ENCODE measurements at places on chromosomes 5 and 9.
A peak's percentile ranks its signal among the peaks of the same experiment; 100 is the strongest.

DNA sequence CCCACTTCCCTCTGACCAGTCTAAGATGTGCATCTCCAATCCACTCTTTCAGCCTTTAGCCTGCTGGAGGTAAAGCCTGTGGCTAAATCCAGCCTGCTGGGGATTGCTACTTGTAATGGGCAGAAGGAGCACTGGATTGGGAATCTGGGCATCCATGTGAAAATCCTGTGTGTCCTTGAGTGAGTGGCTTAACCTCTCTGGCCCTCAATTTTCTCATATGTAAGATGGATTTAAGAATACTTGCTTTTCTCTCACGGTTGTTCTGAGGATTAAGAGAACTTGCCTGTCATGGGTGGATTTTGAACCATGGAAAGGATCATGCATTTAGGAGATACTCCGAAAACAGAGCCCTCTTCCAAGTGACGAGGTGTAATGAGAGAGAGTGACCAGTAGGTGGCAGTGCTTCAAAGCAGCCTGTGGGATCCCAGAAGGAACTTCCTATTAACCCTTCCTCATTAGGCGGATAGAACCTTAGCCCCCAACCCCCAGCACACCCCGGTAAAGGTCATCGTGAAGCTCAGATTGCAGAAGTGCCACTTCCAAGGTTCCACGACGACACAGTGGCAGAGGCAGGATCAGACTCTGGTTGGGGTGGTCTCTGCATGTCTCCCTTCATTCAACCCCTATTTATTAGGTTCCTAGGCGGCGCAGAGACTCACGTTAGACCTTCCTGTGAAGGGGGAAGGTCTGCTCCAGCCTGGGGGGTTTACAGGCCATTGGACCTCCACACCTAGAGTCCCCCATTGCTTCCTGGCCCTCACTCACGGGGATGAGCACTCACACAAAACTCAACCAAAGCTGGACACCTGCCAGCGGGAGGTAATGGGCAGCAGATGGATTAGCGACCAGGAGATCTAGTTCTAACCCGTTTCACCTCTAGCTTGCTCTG is 68.7 kb upstream of the ZNF618 start:
- peak; percentile 2 for DNase-seq

DNA sequence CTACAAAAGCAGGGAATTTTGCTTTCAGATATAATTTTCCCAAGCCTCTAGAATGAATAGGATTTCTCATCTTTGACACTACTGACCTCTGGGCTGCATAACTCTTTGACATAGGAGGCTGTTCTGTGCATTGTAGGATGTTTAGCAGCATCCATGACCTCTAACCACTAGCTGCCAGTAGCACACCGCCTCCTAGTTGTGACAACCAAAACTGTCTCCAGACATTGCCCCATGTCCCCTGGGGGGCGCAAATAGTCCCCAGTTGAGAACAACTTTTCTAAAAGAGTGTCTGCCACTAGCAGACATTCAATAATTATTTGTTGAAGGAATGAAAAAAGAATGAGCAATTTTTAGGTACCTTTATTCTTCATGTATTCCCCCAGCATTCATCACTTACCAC is 51.8 kb downstream of the POU4F3 start:
- DNase-seq = no peak

DNA sequence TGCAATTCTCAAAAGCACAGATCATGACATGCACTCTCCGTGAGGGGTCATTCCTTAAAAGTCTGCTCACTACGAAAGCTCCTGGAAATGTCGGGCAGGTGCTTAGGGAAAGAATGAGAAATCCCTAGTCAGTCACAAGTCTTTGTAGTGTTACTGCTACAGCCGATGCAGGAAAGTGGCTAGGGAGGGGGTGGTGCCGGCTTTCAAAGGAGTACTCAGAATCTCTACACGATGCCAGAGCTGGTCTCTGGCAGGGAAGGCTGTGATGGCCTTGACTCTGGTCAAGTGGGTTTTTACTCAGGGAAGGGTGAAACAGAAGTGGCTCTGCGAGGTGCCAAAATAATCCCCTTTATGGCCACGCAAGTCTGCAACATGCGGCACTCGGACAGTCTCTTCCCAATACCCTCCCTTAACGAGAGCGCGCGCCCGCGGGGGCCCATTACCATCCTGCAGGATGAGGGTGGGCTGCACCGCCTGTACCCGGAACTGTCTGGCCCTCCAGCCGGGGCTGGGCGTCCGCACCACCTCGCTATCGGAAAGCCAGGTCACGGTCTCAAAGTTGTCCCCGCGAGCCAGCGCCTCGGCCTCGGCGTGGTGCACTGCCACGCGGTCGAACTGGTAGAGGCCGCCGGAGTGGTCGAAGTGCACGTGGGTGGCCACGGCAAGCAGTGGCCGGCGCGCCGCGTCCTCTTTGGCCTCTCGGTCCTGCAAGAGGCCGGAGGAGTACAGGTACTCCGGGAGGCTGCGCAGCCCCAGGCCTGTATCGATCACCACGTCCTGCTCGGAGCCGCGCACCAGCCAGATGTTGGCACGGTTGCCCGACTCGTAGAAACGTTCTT is 956 bp downstream of the MBLAC2 start:
- DNase-seq = no peak

DNA sequence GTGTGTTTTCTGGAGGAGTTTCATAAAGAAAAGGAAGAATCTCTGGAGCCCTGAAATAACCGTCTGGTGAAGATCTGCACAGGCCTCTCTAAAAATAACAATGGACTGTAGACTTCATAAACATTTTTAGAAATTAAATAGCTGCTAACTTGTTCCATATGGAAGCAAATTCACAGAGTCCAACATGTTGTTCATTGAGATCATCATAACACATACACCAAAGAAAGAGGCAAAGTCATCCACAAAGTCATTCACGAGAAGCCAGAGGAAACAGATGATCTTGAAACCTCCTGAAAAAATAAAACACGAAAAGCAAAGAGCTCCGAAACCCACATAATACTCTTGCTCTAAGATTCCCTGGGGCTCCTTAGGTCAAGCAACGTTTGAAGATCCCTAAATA is 347.8 kb downstream of the EFNA5 start:
- no peak for DNase-seq

DNA sequence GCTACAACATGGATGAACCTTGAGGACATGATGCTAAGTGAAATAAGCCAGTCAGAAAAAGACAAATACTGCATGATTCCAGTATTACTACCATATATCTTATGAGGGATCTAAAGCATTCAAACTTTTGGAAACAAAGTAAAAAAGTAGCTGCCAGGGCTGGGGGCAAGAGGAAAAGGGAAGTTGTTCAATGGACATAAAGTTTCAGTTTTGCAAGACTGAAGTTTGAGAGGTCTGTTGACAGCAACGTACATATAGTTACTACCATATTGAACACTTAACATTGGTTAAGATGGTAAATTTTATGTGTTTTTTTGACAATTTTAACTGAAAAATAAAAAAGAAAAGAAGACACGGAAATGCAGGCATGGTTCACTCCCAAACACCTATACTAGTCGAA is 77.6 kb downstream of the MAPKAP1 start:
- DNase-seq = no peak

DNA sequence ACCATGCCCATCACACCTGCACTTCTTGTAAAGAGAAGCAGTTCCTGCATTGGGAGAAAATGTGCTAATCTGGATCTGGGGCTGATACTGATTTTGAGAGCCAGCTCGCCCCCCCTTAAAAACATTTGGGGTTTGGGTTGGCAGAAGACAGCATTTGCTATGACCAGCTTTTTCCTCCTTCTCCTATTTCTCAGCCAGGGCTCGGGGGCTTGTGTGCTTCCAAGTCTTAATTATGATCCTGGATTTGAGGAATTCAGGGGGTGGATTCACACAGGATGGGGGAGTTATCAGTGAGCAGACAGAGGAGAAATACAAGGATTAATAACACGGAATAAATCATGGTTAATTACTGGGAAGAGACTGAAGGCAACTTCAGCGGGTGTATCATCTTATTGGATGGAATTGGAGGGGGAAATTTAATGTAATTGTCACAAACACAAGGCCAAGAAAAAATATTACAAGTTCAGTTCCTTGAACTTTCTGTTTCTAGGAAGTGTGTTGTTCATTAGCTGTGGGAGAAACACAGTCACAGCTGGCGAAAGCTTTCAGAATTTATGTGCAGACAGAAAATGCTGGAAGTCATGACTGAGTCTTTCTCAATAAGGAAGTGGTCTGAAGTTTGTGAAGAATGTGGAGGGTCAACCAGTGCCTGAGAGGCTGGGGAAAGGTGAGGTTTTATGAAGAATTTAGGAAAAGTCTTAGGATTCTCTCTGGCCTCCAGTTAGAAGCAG is 15.3 kb downstream of the C9orf152 start:
- no peak for DNase-seq

DNA sequence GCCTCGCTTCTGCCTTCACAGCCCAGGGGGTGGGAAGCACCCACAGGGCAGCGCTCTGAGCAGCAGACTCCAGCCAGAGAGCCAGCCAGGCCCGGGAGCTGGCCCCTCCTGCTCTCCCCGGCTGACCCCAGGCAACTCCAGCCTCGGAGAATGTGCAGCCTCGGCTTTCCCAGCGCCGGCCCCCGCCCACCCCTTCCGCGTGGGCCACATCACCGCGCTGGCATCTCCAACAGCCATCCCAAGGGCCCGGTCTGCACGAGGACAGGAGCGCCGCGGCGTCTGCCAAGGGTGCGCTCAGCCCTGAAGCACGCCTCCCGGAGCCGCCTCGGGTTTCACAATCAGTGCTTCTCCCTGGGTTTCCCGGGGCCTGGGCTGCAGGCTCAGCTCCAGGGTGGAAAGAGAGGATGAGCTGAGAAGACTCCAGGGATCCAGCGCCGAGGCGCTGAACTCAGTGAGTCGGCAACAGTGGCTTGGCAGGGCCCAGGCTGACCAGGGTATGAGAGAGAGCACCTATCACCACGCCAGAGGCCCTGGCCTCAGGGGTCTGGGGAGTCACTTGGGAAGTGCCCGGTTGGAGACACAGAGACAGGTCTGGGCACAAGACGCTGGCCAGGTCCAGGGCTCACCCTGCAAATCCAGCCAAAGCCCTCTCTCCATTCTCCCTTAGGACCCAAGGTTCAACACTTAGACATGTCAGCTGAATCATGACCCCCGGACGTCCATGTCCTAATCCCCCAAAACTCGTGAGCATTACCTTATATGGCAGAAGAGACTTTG is 79.6 kb downstream of the ADAMTS2 start:
- DNase-seq = no peak

- no peak for DNase-seq
Observed at GRCh38 chr9:19624519-19624918, 164.3 kb downstream of the SLC24A2 start.

DNA sequence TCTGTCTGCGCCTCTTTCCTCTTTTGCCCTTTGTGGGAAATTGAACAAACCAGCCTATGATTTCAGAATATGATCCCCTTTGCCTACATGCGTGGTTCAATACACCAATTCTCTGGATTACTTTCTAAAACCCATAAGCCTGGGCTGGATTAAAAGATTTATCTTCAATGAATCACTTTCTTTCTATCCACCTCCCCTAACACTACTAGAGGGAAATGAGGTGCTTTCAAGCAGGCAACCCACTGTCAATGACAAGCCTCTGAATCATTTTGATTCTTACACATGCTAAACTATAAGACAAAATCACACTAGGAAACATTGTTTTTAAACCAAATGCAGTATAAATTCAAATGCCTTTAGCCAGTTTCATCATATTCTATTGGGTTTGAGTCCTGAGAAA is 257.5 kb downstream of the AGTPBP1 start:
- no peak for DNase-seq

DNA sequence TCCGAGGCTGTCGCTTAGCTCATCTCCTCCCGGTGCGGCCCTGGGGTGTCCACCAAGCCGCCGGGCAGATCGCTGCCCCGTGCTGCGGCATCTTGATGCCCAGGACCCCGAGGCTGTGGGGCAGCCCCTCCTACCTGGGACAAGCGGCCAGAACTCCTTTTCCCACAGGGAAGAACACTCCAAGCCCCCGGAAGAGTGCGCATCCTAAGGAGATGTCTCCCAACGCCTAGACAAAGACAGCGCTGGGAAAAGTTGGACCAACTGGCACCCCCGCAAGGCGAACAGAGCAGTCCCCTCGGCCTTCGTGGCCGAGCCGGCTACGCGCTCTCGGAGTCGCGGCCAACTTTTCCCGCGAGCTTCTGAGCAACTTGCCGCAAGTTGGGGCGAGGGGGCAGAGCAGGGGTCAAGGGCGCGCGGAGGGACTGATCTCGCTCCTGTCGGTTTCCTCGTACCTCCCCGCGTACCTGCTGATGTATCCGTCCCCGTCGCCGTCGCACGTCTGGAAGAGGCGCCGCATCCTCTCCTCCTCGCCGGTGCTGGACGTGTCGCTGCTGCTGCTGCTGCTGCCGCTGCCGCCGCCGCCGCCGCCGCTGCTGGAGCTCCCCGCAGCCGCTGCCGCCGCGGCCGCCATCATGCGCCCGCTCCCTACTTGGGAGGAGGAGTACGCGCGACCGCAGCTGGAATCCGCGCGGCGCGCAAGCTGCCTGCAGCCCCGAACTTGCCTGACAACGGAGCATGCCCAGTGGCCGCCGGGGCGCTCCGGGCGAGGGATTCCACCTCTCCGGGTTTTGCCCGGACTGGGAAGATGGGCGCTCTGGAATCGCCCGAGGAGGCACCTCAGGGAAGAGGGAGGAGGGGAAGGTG is at the start of gene MCC:
TSS of gene MCC (minus strand) at position 673 of the 864 bp plus-strand sequence.
- DNase-seq = peak; percentile 37

DNA sequence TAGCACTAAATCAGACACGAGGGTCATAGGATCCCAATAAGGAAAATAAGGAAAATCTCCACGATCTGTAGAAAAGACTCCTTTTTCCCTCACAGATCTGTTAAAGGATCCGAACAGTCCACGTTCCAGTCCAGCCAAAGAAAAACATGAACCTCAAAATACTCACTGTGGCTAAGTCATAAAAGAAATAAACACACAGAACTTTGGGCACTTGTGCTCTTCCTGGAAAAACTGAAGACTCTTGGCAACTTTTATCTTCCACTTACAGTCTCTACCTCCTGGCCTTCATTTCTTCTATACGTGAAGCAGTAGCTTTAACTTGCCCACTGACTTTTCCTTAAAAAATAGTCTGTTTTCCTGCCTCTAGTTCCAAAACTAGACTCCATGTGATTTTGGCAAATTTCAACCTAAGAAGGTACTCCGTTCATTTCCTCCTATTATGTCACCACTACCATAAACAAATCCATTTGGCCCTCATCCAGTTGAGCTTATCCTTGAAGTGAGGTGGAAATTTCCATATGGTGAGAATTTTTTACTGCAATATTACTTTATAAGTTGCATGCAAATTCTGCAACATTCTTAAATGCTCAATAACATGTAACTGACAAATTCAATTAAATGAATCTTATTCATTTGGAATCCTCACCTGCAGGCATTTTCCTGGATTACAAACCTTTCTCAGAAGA is 5.3 kb upstream of the LHFPL2 start:
- no peak for DNase-seq
